ENCODE measurements at places on chromosomes 5 and 9. TPM values are rescaled to one million over a fixed set of nuclear protein-coding genes. Genes with fewer than 3 reads are reported as not detected.

Gene BDP1
- total RNA-seq = 22.4 TPM

Gene CDC25C
- 6.9 TPM for total RNA-seq

Gene LRRC19
- not detected for total RNA-seq

Gene GPR151
- not detected for total RNA-seq

Gene C5
- 2.2 TPM for total RNA-seq

Gene VAV2
- 3.4 TPM for total RNA-seq

Gene CCDC192
- total RNA-seq = not detected

Gene TMEM267
- 11.1 TPM for total RNA-seq

Gene DOK3
- total RNA-seq = 1.5 TPM

Gene SCGB3A2
- total RNA-seq = not detected

Gene SH3PXD2B
- total RNA-seq = 115 TPM

Gene FAM53C
- 42.2 TPM for total RNA-seq

Gene TUSC1
- 13.7 TPM for total RNA-seq

Gene JMY
- 5.0 TPM for total RNA-seq

Gene LCNL1
- not detected for total RNA-seq

Gene GRXCR2
- total RNA-seq = not detected

Gene ADAMTS13
- total RNA-seq = 1.4 TPM

Gene DIMT1
- 34.3 TPM for total RNA-seq

Gene FOXD4
- total RNA-seq = under 0.01 TPM

Gene KCNT1
- total RNA-seq = not detected

Gene ACTL7A
- total RNA-seq = not detected

Gene C9orf72
- total RNA-seq = 12.7 TPM

Gene ENTREP1
- total RNA-seq = 7.6 TPM

Gene PITX1
- total RNA-seq = not detected

Gene QRFP
- not detected for total RNA-seq

Gene PCDHGA4
- 1.0 TPM for total RNA-seq

Gene TMC1
- total RNA-seq = not detected

Gene ARHGAP26
- total RNA-seq = 13.8 TPM

Gene NR2F1
- total RNA-seq = 0.33 TPM

Gene GFI1B
- total RNA-seq = not detected

Gene RGS7BP
- total RNA-seq = not detected

Gene PCDHGB3
- total RNA-seq = 1.5 TPM

Gene ZDHHC11
- 5.0 TPM for total RNA-seq

Gene SV2C
- under 0.01 TPM for total RNA-seq

Gene ANKRD33B
- total RNA-seq = under 0.01 TPM

Gene BARHL1
- not detected for total RNA-seq

Gene DIAPH1
- total RNA-seq = 12.4 TPM

Gene CORO2A
- total RNA-seq = 7.3 TPM

Gene WHRN
- total RNA-seq = 14.0 TPM

Measured in melanocyte of skin (primary cell).